ENCODE measurements at places on chromosomes 13 and 19. TPM values are rescaled to one million over a fixed set of nuclear protein-coding genes. Genes with fewer than 3 reads are reported as not detected.
A peak's percentile ranks its signal among the peaks of the same experiment; 100 is the strongest.

GRCh38 chr13:111598747-111599146 is 278.3 kb downstream of the TEX29 start:
- DNase-seq: no peak

- no peak for DNase-seq
Observed at GRCh38 chr19:41412953-41413352, 14.2 kb downstream of the B3GNT8 start.

GRCh38 chr13:34513526-34513925 is 428.5 kb upstream of the NBEA start:
- DNase-seq: no peak

GRCh38 chr19:2108251-2109016 is 11.7 kb downstream of the IZUMO4 start:
- no peak for DNase-seq

- no peak for DNase-seq
Observed at GRCh38 chr19:31072451-31072850, 276.8 kb downstream of the TSHZ3 start.

- no peak for DNase-seq
Observed at GRCh38 chr13:97535614-97536013, 101.6 kb downstream of the RAP2A start.

GRCh38 chr13:19781526-19781925 is 1.2 kb downstream of the PSPC1 start:
- DNase-seq: no peak

DNA sequence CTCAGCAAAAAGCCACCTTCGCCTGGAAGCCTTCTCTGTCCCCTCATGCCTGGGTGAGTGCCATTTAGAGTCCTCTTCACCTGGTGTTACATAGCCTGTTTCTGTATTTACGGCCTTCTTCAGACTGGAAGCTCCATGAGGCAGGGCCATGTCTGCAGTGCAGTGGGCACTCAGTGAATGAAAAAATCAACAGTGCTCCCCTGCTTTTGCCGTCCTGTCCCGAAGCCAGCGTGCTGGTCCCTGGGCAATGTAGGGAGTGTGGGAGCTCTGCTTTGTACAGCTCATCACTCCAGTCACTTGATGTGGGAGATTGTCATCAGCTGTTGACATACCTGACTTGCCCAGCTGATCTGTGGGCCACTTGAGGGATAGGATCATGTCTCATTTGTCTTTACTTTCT is 129.0 kb upstream of the TSHZ3 start:
- DNase-seq: no peak

DNA sequence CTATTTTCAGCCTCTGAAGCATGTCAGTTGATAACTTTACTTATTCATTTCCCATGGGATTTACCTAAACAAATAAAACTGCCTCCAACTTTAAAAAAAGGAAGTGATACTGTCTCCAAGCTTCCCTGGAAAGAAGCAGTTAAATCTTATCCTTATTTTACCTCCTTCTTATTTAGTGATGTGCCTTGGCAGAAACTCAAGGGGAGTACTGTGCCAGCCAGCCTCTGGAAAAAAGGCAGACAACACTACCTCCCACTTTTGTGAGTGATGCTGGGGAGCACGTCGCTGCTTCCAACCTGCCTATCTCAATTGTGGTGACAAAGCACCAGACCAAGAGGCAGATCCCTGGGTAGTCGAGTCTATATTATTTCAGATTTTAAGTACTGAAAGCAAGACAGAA is 765.6 kb downstream of the DIAPH3 start:
- DNase-seq: peak; percentile 22

GRCh38 chr13:113979791-113980471 is 6.1 kb upstream of the C13orf46 start:
- no peak for DNase-seq

Gene LILRB5
- 8.8 TPM for total RNA-seq

Gene CEACAM7
- not detected for total RNA-seq

Gene ZNF254
- 13.2 TPM for total RNA-seq

Gene MED29
- total RNA-seq: 32.1 TPM

Gene C19orf25
- 17.0 TPM for total RNA-seq

Gene ZNF836
- total RNA-seq: 5.1 TPM

Gene CCNE1
- 4.0 TPM for total RNA-seq
